CD4-positive, CD25-positive, alpha-beta regulatory T cell (primary cell): ENCODE measurements at places on chromosomes 13 and 19. TPM values are rescaled to one million over a fixed set of nuclear protein-coding genes. Genes with fewer than 3 reads are reported as not detected.

DNA sequence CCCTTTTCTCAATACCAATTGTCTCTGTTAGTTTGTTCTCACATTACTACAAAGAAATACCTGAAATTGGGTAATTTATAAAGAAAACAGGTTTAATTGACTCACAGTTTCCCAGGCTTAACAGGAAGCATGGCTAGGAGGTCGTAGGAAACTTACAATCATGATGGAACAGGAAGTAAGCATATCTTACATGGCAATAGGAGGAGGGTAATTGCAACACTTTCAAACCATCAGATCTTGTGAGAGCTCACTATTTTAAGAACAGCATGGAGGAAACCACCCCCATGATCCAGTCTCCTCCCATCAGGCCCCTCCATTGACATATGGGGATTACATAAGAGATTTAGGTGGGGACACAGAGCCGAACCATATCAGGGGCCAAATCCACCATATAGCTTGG, 1210.1 kb upstream of the SPRY2 start:
- no peaks in the 10 kb centered on the region for H3K27me3 ChIP-seq
- no peak overlapping the region for H3K27ac ChIP-seq
- H3K36me3 ChIP-seq, result no peaks in the 10 kb centered on the region
- H3K4me1 ChIP-seq, result no peaks in the 10 kb centered on the region
- no peak for DNase-seq

- H3K27me3 ChIP-seq, result no peaks in the 10 kb centered on the region
- DNase-seq, result peak; percentile 42
- H3K36me3 ChIP-seq, result no peaks in the 10 kb centered on the region
- H3K4me3 ChIP-seq, result no peak overlapping the region
- no peak overlapping the region for H3K27ac ChIP-seq
Measured at GRCh38 chr13:39765801-39766463, 110.5 kb downstream of the COG6 start.

DNA sequence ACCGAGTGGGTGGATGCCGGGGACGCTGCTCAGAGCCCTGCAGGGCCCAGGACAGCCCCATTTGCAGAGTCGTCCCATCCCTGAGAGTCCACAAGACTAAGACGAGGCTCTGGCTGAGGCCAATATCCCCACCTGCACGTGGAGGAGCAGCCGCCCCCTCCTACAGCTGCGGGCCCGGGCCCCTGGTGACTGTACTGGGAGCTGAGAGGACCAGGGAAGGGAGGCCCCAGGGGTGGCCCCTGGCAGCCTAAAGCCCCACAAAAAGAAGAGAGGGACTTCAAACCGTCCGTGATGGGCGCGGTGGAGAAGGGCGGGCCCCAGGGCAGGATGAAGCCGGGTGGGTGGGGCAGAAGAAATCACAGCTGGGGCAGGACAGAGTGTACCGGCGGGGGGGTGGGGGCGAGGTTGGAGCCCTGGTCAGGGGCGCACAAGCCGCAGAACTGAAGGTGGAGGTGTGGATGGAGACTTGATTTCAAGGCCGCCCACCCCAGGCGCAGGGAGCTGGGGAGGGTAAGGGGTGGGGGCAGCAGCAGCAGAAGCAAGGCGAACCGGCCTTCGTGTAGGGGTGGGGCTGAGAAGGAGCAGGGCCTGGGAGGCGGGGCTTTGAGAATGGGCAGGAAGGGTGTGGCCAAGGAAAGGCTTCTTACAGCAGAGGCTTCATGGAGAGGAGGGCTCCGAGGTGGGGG, 12.9 kb downstream of the CFD start:
- peaks cover 14% of the 10 kb centered on the region for H3K4me1 ChIP-seq
- H3K4me3 ChIP-seq, result no peak overlapping the region
- H3K27ac ChIP-seq, result peak overlapping the region; percentile 70
- DNase-seq, result peak; percentile 88
- H3K27me3 ChIP-seq, result no peaks in the 10 kb centered on the region

DPF1 gene
- not detected for total RNA-seq

- no peak overlapping the region for H3K27ac ChIP-seq
- H3K4me1 ChIP-seq, result no peaks in the 10 kb centered on the region
- no peaks in the 10 kb centered on the region for H3K27me3 ChIP-seq
Measured at GRCh38 chr13:46858776-46859175, 38.1 kb downstream of the HTR2A start.

LRRC25 gene
- total RNA-seq, result not detected
